SK-N-SH treated with all-trans-retinoic acid at 6 μM for 48 hours (cell line): ENCODE measurements at places on chromosomes 3 and 15.

GRCh38 chr3:105137911-105138310 lies 228.8 kb upstream of the ALCAM start:
- ATAC-seq = no peak

DNA sequence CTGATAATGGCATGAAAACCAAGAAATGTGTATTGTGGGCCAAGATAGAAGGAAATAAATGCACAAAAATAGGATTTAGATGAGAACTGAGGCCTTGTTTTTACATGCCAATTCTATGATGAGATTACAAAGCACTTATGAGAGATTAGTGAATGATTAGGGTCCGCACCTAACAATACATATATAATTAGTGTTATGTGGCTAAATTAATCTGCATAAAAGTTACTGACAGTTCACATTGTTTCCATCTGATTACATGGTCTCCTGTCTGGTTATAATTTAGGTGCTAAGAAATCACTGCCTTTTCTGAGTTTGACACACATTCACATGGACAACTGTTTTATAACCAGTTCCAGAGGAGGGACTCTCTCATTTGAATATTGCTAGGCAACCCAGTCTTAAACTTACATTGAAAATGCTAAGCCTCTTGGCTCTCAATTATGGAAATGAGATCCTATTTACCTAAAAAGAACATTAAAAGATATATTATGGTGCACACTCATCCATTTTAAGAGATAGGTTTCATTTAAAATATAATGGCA lies 117.0 kb upstream of the ARL6 start:
- no peak for ATAC-seq

- ATAC-seq = no peak
Observed at GRCh38 chr15:38622908-38623307, 58.3 kb upstream of the RASGRP1 start.

- ATAC-seq = no peak
Observed at GRCh38 chr15:86906376-86906775, 826.7 kb downstream of the AGBL1 start.

DNA sequence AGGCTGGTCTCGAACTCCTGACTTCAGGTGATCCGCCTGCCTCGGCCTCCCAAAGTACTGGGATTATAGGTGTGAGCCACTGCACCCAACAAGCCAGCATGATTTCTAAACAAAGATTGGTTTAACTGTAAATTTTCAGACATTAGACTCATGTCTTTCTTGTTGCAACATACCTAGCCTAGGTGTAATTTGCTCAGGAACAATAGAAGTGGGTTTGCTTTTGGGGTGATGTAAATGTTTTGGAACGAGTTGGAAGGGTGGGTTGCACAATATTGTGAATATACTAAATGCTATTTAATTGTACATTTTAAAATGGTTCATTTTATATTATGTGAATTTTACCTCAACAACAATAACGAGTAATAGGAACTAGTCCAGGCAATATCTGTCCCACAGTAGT lies 7.1 kb downstream of the CCR4 start:
- ATAC-seq = no peak

DNA sequence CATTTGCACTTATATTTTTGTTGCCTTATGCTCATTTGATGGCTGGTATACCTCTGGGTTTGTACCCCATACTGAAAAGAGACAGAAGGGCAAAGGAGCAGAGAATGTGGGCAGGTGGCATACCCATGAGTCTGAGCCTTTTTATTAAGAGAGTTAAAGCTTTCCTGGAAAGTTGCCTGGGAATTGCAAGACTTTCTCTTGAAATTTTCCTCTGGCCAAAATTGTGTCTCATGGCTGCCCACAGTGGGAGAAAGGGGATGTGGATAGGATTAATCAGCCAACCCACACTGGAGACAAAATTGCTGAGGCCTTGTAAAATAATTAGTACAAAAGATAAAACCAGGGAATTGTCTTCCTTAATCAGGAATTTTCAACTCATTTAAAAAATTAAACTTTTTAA lies 8.2 kb upstream of the NMD3 start:
- ATAC-seq = no peak

DNA sequence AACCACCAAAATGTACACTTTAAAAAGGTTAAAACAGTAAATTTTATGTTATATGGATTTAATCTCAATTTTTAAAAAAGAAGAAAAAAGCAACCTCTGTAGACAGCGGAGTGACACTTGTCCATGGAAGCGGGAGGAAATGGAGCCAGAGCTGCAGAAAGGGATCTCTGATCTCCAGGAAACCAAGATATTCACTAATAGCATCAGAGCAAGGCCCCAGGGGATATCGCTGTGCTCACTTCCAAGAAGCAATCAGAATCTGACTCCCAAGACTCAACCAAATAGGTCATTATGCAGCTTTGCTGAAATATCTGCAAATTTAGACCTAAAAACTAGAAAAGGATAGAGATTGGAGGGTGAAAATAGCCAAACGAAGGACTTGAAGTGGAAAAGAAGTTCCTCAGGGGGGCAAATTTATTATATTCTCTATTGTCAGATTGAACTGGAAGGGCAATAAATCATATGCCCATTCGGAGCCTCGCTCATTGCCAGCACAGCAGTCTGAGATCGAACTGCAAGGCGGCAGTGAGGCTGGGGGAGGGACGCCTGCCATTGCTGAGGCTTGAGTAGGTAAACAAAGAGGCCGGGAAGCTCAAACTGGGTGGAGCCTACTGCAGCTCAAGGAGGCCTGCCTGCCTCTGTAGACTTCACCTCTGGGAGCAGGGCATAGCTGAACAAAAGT lies 62.0 kb upstream of the ATP2C1 start:
- no peak for ATAC-seq

DNA sequence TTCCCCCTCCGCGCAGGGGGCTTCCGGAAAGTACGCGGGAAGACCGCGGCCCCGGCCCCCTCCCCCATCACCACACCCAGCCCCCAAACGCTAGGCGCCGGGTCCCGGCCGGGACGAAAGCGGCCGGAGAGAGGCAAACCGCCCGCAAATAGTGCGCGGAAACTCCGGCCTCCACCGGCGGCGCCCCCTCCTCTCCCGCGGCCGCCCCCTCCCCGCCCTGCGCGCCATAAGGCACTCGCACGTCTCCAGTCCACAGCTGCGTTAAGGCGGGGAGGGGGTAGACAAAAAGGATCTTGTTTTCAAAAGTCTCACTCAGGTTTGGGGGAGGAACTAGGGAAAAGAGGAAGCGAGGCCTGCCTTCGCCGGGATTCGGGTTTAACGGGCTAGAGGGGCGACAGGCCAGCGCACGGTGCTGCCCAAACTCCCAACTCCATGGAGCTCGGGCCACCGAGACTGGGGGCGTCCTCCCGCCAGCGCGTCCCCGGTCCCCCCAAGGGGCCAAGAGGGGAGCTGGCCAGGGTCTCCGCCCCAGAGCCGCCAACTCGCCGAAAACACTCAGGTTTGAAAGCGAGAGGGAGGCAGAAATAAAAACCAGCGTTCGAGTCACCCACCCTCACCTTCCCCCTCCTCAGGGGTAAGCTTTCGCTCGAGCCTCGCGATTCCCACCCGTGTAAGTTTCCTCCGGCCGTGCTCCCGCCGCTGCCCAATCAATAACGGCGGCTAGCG lies 1.8 kb downstream of the ANP32A start:
- ATAC-seq = peak; percentile 7

GRCh38 chr3:111277226-111277625 lies 205.6 kb downstream of the NECTIN3 start:
- ATAC-seq = peak; percentile 89

GRCh38 chr15:89184886-89185526 lies 36.4 kb downstream of the RLBP1 start:
- ATAC-seq = no peak

- ATAC-seq = peak; percentile 44; the same call in 2 of the 3 replicates
Observed at GRCh38 chr3:104291437-104291851, 1075.3 kb upstream of the ALCAM start.

DNA sequence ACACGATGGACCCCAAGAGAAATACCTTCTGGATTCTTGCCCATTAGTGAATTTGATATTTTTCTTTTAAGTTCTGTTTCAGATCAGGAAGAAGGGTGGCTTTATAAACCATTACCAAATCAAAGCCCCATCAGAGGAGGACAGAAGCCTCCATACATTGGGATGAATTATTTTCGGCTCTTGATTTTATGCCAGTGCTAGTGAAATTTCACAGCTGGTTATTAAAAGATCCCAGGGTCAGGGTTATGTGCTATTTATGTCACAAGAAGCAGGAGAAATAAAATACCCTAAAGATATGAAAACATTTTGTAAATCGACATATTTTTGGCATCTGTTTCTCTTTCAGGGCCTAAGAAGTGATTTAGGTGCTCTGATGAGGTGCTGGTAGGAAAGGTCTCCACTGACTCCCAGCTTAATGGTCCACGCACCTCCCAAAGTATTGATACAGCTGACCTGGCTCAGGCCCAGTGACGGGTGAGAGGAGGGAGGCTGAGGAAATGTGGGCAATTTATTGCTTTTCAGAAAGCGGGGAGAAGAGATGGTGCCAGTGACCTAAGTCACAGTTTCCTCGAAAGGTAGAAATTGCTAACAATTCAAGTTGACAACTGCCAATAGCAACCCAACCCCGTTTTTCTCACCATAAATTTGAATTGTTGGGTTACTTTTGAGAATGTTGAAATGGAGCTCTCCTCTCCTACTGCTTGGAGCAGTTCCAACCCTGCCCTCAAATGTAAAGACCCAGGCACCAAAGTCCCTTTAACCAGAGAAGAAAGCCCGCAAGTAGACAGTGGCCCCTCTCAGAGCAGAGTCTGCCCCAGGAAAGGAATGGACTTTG lies 315.6 kb upstream of the NR2E3 start:
- ATAC-seq = no peak

- ATAC-seq = peak; percentile 54; the same call in 2 of the 3 replicates
Observed at GRCh38 chr3:117531078-117531767, 821.6 kb downstream of the TUSC7 start.

GRCh38 chr3:69020424-69020823 lies 6.9 kb upstream of the EOGT start:
- peak; percentile 68 for ATAC-seq

DNA sequence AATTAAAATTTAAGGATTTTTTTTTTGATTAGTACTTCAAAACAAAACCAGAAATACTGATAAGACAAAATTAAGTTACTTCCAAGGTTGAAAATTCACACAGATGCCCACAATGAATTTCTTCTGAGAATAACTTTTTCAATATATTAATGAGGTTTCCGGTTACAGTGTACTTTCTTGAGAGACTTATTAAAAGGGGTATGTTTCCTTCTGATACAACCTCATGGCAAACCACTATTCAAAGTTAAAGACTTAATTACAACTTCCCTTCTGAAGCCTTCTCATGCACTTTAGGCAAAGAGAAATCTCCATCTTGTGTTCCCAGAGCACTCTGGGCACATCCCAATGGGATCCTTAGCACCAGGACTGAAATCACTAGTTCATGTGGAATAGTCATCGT lies 36.2 kb downstream of the MTHFS start:
- ATAC-seq = no peak

- peak; percentile 70 for ATAC-seq
Observed at GRCh38 chr15:45635191-45635638, 386 bp downstream of the SQOR start.

DNA sequence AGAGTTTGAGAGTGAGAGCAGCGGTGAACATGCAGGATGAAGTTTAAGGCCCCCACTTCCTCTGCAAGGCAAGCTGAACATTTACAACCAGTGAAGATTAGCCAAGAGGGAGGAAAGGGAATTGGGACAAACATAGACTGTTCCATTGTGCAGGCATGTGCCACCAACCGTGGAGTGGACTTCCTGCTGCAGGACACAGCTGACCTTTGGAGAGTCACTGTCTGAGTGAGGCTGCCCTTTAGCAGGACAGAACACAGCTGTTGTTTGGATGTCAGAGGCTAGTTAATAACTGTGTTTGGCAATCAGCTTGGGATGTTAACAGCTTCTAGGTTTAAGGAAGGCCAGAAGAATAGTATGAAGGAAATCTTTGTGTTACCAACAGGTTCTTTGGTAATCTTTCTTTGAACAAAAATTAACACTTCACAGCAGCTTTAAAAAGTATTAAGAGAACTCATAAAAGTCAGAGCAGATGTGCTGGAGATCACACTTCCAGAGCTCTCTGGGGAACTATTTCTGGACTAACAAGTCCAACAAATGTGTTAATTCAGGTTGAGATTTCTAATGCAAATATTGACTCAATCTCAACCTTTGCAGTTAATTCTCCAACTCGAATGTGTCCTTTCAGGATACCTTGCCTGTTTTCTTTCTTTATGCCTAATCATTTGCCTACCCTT lies 31.4 kb downstream of the CTDSPL start:
- no peak for ATAC-seq

DNA sequence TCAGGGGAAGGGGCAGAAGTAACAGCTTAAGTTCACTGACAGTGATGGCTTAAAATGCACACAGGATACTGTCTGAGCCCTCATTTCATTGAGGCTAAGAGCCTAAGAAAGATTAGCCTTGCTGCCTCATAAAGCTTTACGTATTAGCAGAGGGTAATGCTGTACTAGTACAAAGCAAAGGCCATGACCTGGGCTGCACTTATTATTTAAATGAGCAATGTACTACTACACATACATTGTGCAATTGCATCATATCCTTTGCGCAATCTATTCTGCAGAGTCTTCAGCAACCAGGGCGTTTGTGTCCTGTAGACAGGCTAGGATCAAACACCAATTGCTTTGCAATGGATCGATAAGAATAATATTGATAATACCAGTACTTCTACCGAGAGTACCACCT lies 221.8 kb downstream of the TPRG1 start:
- ATAC-seq = no peak

- ATAC-seq = no peak
Observed at GRCh38 chr3:186368176-186368575, 6.1 kb upstream of the DGKG start.

GRCh38 chr3:133301194-133301593 lies 98.7 kb upstream of the BFSP2 start:
- ATAC-seq = peak; percentile 96

DNA sequence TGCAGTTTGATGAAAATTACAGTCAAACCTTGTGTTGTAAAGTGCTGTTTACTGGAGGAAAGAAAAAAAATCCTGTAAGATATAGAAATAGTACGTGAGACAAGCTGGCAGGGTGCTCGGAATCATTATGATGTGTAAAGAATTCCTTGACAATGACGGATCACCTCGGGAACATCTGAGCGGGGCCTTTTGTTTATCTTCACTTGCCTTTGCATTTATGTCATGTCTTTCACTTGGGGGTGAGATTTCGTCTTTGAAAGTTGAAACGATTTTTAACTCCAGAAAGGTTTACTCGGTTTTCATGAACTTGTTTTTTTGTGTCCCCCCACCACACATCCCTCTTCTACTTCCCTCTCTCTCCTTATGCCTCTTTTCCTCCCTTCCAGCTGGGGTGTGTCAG lies 128.3 kb upstream of the VEPH1 start:
- no peak for ATAC-seq

GRCh38 chr3:148075771-148076716 lies 621.7 kb upstream of the AGTR1 start:
- ATAC-seq = peak; percentile 95
